ENCODE measurements at places on chromosomes 6 and 20. TPM values are rescaled to one million over a fixed set of nuclear protein-coding genes. Genes with fewer than 3 reads are reported as not detected.

Gene ATAT1
- 5.4 TPM for total RNA-seq

- no peak for DNase-seq
Measured at GRCh38 chr20:51500936-51501335, 41.6 kb downstream of the NFATC2 start.

Gene GPR6
- total RNA-seq, result not detected

GRCh38 chr6:3999800-4000661 is 78.9 kb downstream of the FAM217A start:
- DNase-seq, result no peak

DNA sequence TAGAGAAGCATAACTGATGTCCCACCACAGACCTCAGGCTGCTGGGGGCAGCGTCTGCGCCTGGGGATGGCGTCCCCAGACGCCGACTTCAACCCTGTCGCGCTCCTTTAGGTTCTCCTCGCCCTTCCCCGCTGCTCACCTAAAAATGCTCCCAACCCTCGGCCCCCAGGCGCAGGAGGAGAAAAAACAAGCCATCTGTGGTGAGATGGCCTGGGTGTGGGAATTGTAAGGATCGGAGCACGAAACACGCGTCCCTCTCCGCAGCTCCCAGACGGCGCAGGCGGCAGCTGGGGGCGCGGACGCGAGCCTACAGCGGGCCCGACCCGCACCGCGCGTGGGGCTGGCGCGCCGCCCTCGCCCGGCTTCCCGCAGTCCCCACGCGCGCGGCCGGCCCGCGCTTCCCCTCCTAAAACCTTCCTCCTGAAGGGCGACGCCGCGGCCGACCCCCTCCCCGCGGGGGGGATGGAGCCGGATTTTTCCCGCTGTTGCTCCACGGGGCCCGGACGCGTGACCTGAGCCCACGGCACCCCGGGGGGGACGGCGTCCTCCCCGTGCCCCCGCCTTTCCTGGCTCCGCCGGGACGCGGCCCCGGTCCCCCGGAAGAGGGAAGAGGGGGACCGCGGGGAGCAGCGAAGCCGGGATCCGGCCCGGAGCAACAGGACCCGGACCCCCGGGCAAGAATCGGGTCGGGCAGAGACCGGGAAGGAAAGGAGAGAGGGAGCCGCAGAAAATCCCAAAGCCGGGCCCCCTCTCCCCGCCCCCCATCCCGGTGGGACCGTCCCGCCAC is 611 bp downstream of the EPB41L2 start:
- DNase-seq, result peak; percentile 86

- peak; percentile 73 for DNase-seq
Measured at GRCh38 chr20:47725248-47725973, 59.9 kb downstream of the SULF2 start.

- DNase-seq, result no peak
Measured at GRCh38 chr6:137086031-137086430, 41.3 kb upstream of the IL20RA start.

- peak; percentile 94 for DNase-seq
Measured at GRCh38 chr20:24027229-24027628, 38.6 kb upstream of the GGTLC1 start.

- DNase-seq, result no peak
Measured at GRCh38 chr6:75842191-75842590, 93.2 kb downstream of the MYO6 start.

- no peak for DNase-seq
Measured at GRCh38 chr6:22071270-22072041, 225.4 kb downstream of the PRL start.

GRCh38 chr20:45507011-45507820 is 8.2 kb downstream of the SPINT3 start:
- DNase-seq, result no peak

DNA sequence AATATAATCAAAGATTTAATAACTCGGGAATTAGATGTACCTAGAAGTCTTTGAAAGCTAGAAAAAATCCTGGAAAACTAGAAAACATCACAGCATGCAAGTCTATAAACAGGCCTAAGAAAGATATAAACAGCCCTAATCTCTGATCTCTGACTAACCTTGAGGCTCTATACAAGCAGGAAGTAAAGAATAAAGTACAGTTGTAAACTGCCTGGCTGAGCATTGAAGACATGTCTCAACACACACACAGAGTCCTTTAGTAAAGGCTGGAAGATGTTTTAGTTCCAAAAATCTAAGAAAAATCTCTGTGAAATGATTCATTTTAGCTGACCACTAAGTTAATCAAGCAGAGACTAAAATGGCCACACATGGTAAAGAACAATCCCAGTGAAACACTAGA is 774.5 kb downstream of the EYS start:
- no peak for DNase-seq

Gene FAM83C
- 72.1 TPM for total RNA-seq

Gene GPLD1
- 69.6 TPM for total RNA-seq

Gene CGA
- total RNA-seq, result 5.9 TPM

GRCh38 chr20:50191065-50191543 is 474 bp downstream of the CEBPB start:
- peak; percentile 47 for DNase-seq

GRCh38 chr6:94680669-94681212 is 896.6 kb upstream of the MANEA start:
- no peak for DNase-seq

Gene KIFC1
- total RNA-seq, result 4.1 TPM

Gene GTPBP2
- total RNA-seq, result 33.9 TPM

Gene ADAM33
- 13.2 TPM for total RNA-seq
